CD8-positive, alpha-beta T cell (primary cell): ENCODE measurements at places on chromosomes 7 and 10.

DNA sequence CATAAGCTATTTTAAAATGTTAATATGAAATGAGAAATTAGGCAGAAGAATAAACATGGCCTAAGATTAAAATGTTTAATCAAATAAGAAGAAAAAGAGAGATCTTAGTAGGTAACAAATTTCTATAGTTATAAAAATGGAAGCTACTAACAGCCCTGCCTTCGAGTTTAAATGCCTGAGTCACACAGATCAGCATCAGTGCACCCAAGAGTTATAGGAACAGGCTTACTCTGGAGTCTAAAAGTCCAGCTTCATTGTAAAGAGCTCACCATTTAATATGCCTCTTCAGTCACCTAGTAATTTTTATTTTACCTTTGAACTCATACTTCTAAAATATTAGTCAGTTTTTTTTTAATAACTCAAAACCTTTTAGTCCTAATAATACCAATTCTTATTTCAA, 52.6 kb downstream of the BRI3 start:
- no peak for DNase-seq

DNA sequence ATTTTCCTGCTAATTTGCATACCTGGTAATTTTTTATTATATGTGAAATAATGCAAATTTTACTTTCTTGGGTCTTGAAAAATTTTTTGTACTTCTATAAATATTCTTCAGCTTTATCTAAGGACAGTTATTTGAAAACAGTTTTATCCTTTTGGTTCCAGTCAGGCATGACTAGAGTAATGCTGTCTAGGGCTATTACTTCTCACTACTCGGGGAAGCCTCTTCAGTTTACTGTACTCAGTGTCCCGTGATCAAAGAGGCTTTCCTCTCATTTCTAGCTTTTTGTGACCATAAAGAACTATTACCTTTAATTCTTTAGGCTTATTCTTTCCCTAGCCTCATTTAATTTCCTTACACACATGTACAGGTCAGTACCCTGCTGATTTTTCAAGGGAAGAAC, 153.8 kb upstream of the HDAC9 start:
- no peak for DNase-seq

GRCh38 chr7:100071018-100071723, 10.4 kb downstream of the ZNF3 start:
- no peak for DNase-seq

- no peak for DNase-seq
Measured at GRCh38 chr10:33753389-33753788, 418.9 kb upstream of the NRP1 start.
